ENCODE measurements at places on chromosomes 13 and 19.

DNA sequence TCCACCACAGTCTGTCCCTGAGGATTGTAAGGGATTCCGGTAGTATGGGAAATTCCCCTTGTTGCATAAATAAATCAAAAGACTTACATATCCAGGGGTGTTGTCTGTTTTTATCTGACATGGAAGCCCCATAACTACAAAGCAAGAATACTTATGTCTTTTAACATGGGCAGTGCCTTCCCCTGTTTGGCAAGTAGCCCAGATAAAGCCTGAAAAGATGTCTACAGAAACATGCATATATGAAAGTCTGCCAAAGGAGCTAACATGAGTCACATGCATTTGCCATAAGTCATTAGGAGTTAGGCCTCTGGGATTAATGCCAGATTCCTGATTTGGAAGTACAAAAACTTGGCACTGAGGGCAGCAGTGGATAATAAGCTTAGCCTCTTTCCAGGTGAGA is 62.1 kb downstream of the ZNF737 start:
- DNase-seq = no peak

DNA sequence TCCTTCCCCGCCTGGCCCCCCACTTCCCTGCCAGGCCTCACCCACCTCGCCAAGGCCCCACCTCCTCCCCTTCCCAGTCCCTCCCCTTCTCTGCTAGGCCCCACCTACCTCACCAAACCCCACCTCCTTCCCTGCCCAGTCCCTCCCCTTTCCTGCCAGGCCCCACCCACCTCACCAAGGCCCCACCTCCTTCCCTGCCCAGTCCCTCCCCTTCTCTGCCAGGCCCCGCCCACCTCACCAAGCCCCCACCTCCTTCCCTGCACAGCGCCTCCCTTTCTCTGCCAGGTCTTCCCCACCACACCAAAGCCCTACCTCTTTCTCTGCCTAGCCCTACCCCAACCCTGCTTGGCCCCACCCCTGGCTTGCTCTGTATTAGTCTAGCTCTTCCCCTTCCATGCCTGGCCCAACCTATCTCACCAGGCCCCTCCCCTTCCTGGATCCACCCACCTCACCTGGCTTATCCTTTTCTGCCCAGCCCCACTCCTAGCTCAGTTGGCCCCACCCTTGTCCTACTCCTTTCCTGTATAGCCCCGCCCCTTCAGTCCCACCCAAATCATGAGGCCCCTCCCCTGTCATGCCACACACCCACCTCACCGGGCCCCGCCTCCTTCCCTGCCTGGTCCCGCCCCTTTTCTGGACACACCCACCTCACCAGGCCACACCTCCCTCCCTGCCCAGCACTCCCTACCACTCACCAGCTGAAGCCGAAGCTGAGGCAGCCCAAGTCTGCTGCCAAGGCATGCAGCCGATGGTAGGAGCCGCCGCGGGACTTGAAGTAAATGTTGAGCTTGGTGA is 16.2 kb downstream of the CERS1 start:
- peak; percentile 57 for DNase-seq

DNA sequence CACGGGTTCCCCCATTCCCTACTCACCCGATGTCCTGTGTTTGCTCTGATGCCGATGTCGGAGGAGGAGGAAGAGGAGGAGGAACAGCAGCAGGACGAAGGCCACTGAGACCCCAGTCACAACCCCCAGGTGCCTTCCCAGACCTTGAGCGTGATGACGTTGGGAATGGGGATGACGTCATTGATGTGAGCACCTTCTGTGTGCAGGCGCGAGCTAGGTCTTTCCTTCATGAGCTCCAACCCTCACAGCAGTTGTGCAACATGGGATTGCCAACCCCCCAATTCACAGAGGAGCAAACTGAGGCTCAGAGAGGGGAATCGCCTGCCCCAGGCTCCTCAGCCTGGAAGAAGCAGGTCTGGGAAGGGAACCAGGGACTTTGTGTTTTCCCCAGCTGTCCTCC is 4.2 kb downstream of the LILRB5 start:
- no peak for DNase-seq

DNA sequence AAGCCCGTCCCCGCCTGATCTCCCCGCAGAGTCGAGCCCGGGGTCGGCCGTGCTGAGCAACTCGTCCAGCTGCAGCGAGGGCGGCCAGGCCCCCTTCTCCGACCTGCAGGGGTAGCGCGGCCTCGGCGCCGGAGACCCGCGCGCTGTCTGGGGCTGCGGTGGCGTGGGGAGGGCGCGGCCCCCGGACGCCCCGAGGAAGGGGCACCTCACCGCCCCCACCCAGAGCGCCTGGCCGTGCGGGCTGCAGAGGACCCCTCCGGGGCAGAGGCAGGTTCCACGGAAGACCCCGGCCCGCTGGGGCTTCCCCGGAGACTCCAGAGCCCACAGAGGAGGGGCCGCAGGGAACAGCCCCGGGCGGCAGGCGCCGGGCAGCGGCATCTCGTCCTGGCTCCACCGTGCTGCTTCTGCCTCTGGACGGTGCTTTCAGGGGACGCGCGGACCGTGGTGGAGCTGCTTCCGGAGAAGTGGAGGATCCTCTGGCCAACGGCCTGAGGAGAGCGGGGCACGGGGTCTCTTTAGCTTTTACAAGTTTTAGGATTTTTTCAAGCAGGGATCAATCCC is 8.8 kb upstream of the F7 start:
- DNase-seq = no peak

GRCh38 chr13:72050251-72050650 is 183.2 kb upstream of the DACH1 start:
- DNase-seq = no peak

DNA sequence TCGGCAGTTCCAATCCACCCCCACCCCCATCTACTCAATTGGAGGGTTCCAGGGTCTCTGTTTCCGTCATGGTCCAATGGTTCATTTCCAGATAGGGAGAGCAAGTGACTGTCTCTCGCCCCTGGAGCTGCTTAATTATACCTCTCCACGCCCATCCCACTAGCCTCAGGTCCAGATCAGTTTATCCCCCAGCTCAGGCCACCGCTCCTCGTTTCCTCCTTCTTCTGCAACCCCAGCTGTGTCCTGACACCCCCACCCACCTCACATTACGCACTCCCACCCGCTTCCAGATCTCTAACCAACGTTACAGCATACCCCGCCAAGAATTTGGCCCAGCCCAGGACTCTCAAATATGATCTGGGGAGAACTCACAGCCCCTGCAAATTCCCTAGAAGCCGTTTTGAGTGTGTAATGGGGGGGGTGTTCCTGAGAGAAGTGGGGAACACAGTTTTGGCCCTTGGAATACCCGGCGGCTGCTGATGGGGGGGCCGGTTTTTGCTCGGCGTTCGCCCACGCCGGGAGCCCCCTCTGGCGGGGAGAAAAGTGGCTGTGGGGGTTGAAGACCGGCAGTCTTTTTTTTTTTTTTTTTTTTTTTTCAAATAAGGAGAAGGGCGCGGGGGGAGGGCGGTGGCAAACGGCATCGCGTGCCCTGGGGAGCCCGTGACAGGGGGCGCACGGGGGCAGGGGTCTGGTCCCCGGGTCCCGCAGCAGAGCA is 1.7 kb upstream of the PDE4A start:
- DNase-seq = no peak

Data from common myeloid progenitor, CD34-positive (primary cell).